HCT116 (cell line): ENCODE measurements at places on chromosomes 6 and 20.

DNA sequence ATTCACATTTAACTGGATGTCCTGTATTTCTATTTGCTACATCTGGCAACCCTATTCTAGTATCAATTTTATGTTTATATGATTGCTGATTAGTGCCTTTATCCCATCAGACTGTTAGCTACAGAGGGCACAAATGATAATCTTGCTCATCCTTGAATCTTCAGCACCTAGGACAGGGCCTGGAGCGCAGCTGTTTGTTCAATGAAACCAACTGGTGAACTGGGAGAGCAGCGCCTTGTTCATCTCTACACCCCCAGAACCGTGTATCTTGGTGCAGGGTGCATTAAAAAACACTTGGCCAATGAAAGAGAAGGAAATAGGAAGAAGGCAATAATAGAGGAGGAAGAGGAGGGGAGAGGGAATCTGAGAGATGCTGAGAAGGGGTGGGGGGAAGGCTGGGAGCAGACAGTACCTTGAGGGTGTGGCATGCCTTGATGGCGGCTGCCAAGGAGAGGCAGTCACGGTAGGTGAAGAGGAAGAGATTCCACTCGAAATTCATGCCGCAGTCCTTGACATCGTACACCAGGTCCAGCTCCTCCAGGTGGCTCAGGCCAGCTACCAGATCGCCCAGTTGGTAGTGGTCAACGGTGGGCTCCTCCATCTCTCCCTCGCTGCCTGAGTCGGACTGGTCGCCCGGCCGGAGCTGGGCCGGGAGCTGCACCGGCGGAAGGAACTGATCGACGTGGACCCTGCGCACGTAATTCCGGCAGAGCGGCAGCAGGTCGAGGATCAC, 15.5 kb downstream of the TMEM151B start:
- H3K36me3 ChIP-seq = no peaks in the 10 kb centered on the region
- no peak overlapping the region for H3K4me3 ChIP-seq
- H3K4me1 ChIP-seq = no peaks in the 10 kb centered on the region
- H3K27ac ChIP-seq = no peak overlapping the region

DNA sequence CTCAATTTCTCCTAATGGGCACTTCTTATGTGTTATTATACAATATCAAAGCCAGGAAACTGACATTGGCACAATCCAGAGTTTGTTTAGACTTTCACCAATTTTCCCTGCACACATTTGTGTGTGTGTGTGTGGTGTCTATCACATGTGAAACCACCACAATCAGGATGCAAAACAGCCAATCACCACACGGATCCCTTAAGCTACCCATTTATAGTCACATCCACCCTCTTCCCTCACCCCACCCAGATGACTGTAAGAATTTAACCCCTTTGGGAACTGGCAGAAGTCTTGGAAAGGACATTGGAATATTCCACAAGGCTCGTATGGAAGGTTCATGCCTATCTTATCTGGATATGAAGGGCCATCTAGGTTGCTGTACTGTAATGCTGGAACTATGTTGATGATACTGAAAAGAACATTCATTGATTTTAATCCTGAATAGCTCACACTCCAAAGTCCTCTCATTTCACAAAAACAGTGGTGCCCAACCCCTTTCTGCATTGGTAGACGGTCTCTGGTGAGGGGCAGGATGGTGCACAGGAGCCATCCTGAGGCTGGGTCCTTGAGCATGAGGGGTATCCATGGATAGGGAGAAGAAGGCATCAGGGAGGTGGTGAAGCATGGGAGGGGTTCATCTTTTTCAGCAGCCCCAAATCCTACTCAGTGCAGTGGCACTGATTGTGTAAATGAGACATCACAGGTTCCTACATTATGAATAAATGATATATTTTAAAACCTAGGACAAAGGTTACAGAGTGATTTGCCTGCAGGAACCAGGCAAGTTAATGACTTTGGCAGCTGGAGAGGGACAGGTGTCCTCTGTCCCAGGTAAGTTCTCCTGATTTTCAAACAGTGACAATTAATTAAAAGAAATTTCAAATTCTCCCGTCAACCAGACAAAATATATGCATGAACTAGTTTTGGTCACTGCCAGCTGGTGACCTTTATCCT, 12.1 kb upstream of the CTCFL start:
- H3K36me3 ChIP-seq = no peaks in the 10 kb centered on the region
- H3K27me3 ChIP-seq = peaks cover 53% of the 10 kb centered on the region
- no peak overlapping the region for H3K27ac ChIP-seq
- H3K4me1 ChIP-seq = no peaks in the 10 kb centered on the region
- no peak for DNase-seq

GRCh38 chr6:130955755-130956154, 107.3 kb downstream of the EPB41L2 start:
- DNase-seq = no peak
- H3K36me3 ChIP-seq = no peaks in the 10 kb centered on the region
- H3K27me3 ChIP-seq = no peaks in the 10 kb centered on the region

DNA sequence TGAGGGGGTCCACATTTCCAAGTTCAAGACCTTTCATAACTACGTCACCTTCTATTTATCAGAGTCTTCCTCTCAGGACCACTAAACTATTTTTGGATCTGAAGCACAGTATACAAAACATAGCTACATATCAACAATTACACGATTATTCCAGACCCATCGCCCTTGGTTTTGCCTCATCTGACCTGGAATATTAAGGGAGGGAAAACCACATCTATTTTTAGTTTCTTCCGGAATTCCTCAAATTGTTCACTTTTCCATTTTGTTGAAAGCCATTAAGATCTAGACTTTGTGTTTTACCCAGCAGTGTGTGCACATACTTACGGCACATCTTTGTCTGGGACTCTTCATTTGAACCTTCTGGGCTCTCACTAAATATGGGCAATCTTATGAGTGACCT, 12.0 kb upstream of the ADGRF5 start:
- no peaks in the 10 kb centered on the region for H3K4me1 ChIP-seq
- H3K27me3 ChIP-seq = no peaks in the 10 kb centered on the region
- H3K36me3 ChIP-seq = no peaks in the 10 kb centered on the region

- H3K27ac ChIP-seq = no peak overlapping the region
- H3K4me1 ChIP-seq = no peaks in the 10 kb centered on the region
- no peaks in the 10 kb centered on the region for H3K27me3 ChIP-seq
- no peaks in the 10 kb centered on the region for H3K36me3 ChIP-seq
Observed at GRCh38 chr20:6644813-6645628, 122.5 kb upstream of the BMP2 start.

GRCh38 chr20:49925901-49926454, 10.2 kb upstream of the RNF114 start:
- no peaks in the 10 kb centered on the region for H3K36me3 ChIP-seq
- no peak overlapping the region for H3K27ac ChIP-seq
- no peaks in the 10 kb centered on the region for H3K27me3 ChIP-seq
- DNase-seq = no peak
- peaks cover 10% of the 10 kb centered on the region for H3K4me1 ChIP-seq

DNA sequence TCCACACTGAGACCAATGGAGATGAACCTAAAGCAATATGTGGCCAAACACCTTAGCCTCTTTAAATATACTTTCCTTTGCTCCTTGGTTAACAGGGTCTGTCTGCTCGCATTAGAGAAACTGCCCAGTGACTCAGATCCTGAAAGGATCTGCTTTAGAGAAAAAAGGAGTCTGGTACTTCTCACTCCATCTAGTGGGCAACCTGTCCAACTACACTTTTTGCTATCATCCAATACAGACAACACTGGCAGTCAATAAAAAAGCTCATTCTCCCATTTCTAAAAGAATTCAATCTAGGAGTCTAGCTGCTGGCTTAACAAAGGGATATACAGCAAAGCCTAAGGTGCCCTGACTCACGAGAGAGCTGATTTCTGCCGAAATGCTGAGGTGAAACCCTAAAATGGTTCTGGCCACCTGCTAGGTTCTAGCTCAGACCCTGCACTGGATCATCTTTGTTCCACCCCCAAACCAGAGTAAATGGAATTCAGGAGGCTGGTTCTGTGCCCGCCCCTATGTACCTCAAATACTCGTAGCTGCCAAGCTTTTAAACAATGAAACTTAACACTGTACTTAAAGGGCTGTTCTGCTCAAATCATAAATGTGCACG, 11.5 kb downstream of the GNL1 start:
- H3K27ac ChIP-seq = no peak overlapping the region
- no peak overlapping the region for H3K4me3 ChIP-seq
- peaks cover 10% of the 10 kb centered on the region for H3K4me1 ChIP-seq
- no peaks in the 10 kb centered on the region for H3K27me3 ChIP-seq
- DNase-seq = peak; percentile 36
